ENCODE measurements at places on chromosomes 2 and 18. TPM values are rescaled to one million over a fixed set of nuclear protein-coding genes. Genes with fewer than 3 reads are reported as not detected.

GRCh38 chr2:224027931-224028330, 11.2 kb downstream of the SERPINE2 start:
- DNase-seq, result no peak

- no peak for DNase-seq
Observed at GRCh38 chr2:10120877-10121574, 1.5 kb upstream of the RRM2 start.

- DNase-seq, result no peak
Observed at GRCh38 chr2:98455494-98455976, 10.9 kb downstream of the INPP4A start.

DNA sequence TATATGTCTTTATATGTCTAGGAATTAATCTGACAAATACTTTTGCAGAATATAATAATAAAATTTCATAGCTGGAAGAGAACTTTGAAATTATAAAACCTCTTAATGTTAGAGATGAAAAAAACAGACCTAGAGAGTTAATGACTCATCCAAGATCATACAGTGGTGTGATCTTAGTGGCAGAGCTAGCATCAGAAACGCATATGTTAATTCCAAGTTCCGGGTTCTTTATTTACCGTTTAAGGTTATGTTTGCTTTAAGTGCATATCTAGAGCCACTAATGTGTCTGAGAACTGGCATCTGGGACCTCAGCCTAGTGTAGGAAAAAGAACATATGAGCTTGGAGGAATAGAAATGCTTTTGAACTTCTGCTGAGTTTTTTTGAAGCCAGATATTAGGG, 24.3 kb downstream of the CERS6 start:
- no peak for DNase-seq

DNA sequence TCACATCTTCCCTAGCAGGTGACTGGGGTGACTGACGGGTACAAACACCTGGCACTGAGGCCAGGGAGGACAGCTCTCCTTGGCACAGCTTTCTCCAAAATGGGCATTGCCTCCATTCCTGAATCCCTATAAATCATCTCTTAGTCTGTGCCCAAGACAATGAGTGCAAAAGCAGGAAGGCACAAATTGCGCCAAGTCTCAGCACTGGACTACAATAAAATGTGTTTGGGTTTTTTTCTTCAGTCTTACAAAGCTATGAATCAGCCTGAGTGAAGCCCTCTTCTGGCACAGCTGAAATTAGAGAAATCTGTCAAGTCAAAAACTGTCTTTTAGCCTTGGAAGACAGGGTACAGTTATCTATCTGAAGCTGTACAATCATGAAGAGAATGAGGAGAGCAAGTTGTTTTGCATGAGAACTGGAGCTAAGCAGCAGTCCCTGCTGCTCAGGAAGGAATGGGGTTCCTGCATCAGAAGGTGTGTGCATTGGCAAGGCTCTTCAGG, 90.8 kb downstream of the EPB41L3 start:
- DNase-seq, result no peak

- DNase-seq, result no peak
Observed at GRCh38 chr2:151679994-151680393, 54.3 kb downstream of the NEB start.

GRCh38 chr2:210477496-210477895, 937 bp upstream of the LANCL1 start:
- DNase-seq, result no peak

DNA sequence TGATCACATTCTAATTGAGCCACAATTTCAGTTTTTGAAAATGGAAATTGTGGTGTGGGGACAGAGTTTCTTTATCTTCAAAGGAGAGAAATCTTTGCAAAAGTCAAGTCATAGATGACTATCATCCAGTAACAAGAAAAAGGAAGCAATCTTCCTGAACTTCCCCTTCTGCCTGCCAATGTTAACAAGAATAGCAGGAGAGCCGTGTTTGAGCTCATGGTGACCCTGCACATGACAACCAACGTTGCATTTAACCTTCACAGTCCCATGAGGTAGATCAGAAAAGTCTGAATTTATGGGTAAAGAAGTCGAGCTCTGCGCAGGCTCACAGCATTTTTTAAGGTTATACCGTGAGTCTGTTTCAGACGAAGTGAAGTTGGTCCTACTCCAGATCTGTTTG, 454.9 kb downstream of the LPIN1 start:
- DNase-seq, result no peak

- no peak for DNase-seq
Observed at GRCh38 chr2:120660771-120661459, 74.8 kb upstream of the GLI2 start.

DNA sequence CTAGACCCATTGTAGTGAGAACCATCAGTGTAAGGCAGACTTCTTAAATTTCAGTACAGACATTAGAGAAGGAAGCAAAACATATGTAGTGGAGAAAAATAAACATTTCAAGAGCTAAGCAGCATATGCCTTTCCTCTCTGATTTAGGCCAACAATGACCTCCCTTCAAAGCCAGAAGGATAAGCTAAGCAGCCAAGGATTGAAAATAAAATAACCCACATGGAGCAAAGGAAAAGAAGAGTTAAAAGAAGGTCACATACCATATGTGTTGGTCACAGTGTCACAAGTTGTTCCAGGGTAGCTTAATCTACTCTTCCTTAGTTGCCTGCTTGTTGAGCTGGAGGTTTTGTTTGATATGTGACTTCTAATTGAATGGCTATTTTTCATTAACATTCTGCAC, 15.6 kb upstream of the LAMA1 start:
- DNase-seq, result no peak

GRCh38 chr2:50752237-50752636, 279.7 kb downstream of the NRXN1 start:
- DNase-seq, result no peak

DNA sequence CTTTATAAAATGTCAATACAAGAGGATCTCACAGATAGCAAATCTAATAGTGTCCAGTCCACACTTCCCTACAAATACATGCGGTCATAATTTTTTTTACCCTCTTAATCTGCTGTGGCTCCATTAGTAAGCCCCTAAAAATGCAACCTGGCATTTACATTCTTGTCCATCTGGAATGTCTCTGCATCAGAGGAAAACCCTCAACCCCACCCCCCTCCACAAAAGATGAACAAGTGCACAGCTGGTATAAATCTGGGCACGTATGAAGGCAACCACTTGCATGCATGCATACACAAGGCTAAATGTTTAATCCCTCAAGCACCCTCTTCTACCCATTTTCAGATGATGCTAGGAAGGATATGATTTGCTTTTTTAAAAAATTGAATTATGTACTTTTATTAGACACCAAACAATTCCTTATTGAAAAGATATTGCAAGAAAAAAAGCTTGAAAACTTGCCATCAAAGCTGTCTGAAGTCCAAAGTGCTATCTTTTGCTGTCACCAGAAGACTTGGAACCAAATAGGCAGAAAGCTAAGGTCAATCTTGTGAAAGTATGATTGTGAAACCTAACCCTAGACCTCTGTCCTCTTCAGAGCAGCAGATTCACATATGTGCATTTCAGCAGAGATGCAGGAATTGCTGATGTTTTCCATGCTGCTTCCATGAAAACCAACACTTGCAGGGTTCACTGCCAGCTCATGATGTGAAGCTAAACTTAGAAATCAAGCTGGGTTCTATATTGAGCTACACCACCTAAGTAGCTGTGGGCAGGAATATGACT, 39.0 kb downstream of the IRS1 start:
- DNase-seq, result no peak

Gene TTR
- not detected for total RNA-seq

Gene DCDC2C
- not detected for total RNA-seq

Gene PRSS56
- 52.4 TPM for total RNA-seq

Gene SATB2
- total RNA-seq, result 9.2 TPM

Data from neural crest cell (in vitro differentiated cells).